Vagina (tissue), 2 donors: ENCODE measurements at places on chromosomes 13 and 19.

- no peak for DNase-seq
Measured at GRCh38 chr13:40784540-40784939, 4.9 kb upstream of the SLC25A15 start.

DNA sequence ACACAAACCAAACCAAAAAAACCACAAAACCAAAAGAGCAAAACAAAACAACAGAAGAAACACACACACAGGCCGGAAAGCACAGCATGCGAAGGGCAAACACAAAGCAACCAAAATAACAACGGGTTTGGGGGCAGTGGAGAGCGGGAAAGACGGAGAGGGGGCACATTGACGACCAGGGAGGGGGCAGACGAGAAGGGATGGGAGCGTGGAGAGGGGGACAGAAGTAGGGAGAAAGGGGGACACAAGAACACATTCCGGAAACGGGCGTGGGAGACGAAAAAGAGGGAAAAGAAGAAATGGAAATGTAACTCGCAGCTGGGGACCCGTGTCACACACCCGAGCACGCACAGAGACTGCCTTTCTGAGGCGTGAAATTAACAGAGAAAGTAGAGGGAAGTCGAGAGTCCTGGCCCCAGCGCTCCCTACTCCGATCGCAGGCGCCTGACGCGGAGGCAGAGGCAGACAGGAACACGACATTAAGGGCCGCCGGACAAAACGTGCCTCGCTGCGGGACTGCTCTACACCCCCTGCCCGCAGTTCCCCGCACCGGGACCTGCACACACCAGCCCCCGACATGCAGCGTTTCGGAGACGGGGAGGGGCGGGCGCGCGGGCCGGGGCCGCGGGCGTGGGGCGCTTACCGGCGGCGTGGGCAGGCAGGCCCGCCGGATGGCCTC is 652 bp downstream of the POU4F1 start:
- DNase-seq: no peak

GRCh38 chr19:16520986-16521624 is 21.1 kb downstream of the CHERP start:
- no peak for DNase-seq

- DNase-seq: no peak
Measured at GRCh38 chr19:54282686-54283470, 2.0 kb upstream of the LILRB2 start.

DNA sequence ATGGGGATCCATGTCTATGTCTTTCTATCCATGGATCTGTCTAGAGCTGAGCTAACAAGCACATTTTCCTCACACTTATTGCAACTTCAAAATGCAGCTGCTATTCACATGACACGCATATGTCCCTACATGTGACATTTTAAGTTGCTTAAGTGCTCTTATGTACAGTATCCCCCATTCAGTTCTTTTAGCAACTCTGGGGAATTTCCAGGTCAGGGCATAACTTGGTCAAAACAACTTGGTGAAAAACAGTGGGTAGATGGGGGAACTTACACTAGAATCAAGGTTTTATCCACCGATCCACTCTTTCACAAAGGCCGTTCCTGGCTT is 73.0 kb downstream of the COL4A1 start:
- DNase-seq: peak; percentile 80
